Hematopoietic multipotent progenitor cell treated with erythropoietin and hydrocortisone succinate and interleukin-3 and kit ligand, for 8 days (in vitro differentiated cells): ENCODE measurements at places on chromosomes 7 and 10.

- peak; percentile 20 for DNase-seq
Observed at GRCh38 chr7:29866490-29866930, 60.2 kb downstream of the WIPF3 start.

DNA sequence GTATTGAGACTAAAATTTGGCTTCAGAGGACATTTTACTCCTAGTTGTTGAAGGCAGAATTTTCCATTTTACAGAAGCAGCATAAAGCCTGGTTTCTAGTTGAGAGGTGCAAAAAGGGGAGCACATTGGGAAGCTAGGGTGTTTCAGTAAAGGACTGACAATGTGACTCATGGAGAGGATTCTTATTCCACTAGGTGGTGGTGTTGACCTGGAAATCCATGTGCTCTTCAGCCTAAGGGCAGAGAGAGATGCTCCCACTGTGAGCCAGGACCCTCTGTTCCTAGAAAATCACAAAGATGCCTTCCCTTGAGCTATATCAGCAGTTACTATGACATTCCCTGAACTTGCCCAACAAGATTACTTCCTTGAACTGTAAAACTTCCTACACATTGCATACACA is 687.8 kb downstream of the IPMK start:
- DNase-seq = peak; percentile 20

GRCh38 chr10:96700374-96701099 is 19.8 kb downstream of the PIK3AP1 start:
- DNase-seq = no peak

DNA sequence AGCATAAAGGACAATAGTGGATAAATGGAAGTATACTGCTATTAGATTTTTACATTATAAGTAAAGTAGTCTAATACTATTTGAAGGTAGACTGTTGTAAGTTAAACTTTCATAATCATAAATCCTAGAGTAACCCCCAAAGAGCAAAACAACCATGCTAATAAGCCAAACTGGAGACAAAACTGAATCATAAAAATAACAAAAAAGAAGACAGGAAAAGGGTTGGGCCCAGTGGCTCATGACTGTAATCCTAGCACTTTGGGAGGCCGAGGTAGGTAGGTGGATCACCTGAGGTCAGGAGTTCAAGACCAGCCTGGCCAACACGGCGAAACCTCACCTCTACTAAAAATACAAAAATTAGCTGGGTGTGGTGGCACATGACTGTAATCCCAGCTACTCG is 9.7 kb downstream of the CACUL1 start:
- DNase-seq = no peak

DNA sequence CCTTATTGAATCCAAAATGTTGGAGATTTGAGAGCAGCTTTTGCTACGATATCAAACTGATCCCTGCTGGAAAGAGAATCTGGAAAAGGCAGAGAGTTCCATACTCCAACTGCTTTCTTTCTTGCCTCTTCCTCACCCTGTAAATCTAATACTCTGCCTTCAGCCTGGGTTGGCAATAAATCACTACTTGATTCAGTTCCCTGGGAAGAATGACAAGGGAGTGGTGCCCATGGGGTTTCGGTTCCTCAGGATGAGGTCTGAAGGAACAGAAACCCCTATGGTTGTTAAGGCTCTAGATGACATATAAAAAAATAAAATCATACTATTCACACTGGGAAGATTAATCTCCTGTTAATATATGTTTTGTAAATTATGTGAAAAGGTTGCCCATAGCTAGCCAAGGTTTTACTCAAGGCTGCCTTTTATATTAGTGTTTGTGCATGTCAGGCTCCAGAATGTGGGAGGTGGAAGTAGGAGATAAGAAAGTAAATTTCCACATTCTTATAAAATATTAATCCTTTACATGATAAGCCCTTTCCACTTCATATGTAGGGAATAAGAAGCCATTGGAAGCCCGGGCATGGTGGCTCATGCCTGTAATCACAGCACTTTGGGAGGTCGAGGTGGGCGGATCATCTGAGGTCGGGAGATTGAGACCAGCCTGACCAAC is 106.2 kb upstream of the CACNA2D1 start:
- no peak for DNase-seq

- DNase-seq = no peak
Observed at GRCh38 chr10:10792681-10793080, 225.0 kb upstream of the CELF2 start.

DNA sequence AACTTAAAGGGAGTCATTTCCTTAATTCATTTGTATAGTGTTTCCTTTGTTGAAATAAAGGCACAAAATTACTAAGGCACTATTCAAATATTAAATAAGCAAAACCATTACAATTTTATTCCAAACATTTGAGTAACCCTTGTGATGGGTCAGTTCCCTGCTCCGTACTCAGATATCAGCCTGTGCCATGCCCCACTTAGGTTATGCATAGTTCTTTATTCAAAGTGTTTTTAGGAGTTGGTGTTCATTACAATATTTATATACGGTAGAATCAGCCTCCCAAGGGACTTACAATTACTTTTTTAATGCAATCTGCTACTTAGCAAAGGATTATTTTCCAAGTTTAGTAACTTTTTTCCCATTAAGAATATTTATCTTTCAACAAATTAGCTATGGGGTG is 119.3 kb upstream of the SEMA3D start:
- DNase-seq = no peak

- no peak for DNase-seq
Observed at GRCh38 chr7:126213876-126214275, 1038.9 kb downstream of the GRM8 start.

- DNase-seq = no peak
Observed at GRCh38 chr10:7572391-7572790, 94.4 kb downstream of the ITIH5 start.

- DNase-seq = no peak
Observed at GRCh38 chr7:75989500-75990388, 4.7 kb downstream of the TMEM120A start.

DNA sequence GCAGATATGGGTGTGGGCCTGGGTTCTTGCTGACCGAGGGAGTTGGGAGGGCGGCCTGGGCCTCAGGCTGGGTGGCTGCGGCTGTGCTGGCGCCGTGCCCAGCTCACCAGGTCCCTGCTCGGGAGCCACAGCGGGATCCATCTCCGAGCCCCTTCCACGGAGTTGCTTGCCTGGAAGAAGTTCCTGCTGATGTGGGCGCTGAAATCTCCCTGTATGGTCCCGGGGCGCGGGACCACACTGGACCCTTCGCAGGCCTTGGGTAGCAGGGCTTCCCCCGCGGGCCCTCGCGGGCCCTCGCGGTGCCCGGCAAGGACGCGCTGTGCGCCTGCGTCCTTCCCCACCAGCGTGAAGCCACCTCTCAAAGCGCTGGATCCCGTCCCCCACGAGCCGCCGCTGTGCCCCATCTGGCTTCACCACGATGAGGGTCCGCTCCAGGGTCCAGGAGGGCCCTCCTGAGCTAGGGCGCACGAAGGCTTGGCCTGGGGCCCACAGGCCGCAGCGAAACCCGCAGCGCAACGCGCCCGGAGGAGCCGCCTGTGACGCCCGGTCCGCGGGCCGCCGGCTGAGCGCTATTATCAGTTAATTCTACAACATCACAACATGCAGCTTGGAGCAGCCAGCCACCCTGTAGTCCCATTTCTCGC is 31.5 kb downstream of the RAB19 start:
- no peak for DNase-seq

- no peak for DNase-seq
Observed at GRCh38 chr7:16915405-16915804, 33.6 kb upstream of the AGR3 start.

- no peak for DNase-seq
Observed at GRCh38 chr10:102661658-102662028, 17.4 kb downstream of the TRIM8 start.

- DNase-seq = no peak
Observed at GRCh38 chr7:36280840-36281812, 108.5 kb upstream of the ANLN start.
